ENCODE measurements at places on chromosomes 1 and 21.

- DNase-seq, result no peak
Measured at GRCh38 chr1:40592107-40592803, 60.8 kb downstream of the ZNF684 start.

DNA sequence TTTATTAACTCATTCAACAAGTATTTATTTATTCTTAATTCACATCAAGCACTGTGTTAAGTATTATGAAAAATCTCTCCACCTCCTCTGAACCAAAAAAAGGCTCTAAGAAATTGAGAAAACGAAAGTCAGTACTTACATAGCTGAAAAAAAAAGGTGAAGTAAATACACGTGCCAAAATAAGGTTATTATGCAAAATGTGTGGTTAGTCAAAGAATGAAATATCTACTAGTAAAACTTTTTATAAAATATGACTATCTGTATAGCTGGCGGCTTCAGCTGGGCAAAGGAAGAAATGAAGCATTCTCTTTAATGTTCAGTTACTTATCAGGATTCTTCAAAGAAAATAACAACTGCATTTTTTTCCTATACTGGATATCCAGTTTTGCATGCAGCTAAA is 35.5 kb upstream of the ASPM start:
- DNase-seq, result no peak

GRCh38 chr1:167419245-167419644 is 99.1 kb downstream of the CD247 start:
- no peak for DNase-seq

DNA sequence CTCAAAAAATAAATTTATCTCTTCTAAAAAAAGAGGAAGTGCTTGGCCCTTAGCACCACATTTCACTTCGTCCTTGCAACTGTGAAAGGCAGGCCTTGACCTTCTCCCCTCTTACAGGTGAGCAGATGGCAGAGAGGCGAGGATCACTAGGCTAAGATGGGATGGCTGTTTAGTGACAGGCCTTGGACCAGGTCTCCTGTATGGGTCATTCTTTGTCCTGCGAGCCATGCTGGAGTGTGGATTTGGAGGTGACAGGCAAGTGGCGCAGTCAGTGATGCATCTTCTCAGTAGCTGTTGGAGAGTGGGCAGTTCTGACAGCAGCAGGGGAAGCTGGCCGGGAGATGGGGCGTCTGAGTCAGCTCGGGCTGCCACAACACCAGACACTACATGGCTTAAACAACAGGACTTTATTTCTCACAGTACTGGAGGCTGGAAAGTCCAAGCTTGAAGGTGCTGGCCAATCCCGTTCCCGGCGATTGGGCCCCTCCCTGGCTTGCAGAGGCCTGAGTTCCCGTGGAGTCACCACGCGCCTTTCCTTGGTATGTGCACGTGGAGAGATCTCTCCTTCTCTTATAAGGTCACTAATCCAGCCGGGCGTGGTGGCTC is 16.5 kb downstream of the SLC27A3 start:
- DNase-seq, result no peak

DNA sequence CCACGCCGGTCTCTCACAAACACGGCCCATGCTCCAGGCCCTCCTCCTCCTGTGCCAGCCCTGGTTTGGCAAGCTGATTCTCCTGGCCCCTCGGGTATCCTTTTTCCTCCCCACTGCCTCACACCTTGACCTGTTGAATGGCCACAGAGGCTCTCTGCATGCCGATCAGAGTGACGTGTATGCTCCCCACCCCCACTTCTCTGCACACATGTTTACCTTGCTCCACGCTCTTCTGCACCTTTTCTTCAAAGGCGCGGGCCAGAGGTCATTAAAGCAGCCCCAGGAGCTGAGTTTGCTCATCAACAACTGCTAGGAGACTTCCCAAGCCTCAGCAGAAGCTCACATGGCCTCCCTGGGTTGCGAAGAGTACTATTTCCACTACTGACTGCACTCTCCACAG is 139.3 kb upstream of the EDN2 start:
- DNase-seq, result no peak

DNA sequence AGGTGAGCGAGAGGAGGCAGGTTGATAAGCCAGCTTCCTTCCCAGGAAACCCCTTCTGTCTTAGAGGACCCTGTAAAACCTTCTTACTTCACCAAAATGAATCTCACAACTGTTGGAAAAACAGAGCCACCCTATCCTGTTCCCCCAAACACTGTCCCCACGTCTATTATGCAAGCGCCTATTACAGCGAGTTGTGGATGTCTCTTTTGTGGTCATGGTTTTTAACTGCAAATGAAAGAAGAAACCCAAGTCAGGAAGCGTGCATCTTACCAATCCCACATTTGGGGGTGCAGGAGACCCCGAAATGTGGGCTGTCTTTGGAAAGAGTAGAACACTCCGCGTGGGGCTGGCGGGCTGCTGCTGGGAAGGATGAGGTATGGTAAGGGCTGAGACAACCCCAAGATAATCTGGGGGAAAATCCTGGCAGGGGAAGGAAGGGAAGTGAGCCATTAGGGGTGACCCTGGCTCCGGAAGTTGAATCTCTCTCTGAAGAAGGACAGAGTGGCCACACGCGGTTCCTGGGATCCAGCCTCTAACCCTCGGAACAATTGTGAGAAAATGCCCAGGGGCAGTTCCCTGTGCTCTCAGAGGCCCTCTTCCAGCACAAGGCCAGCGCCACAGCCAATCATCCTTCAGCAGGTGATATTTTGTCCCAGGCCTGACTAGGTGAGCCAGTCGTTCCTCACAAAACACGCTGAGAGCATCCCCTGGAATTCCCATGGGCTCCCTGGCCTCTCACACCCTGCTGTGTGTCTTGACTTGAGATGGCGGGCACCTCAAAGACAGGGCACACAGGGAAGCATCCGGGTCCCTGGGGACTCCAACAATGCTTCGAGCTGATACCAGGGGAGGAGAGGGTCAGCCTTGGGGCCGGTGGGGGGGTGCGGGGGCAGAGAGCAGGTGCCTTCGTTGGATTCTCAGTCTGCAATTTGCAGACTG is 168.5 kb upstream of the IRF2BP2 start:
- DNase-seq, result no peak

DNA sequence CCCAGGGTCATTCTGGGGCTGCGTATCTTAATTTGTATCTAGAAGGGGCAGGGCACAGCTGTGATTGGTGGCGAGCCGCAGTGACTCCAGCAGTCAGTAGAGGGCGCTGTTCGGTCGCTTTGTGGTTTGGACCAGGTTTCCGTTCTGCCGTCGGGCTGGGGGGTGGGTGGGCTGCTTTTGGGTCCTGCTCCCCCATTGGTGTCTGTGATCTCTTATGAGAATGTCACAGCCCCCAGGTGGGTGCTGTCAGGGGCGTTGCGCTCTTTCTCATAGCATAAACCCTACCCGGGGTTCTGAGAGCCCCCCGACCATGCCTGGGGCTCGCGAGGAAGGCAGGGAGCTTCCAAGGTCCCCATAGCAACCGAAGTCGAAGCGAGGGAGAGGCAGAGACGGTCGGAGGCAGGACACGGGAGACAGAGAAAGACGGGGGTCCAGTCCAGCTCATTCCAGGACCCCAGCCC is 5.4 kb downstream of the TFF3 start:
- peak; percentile 47 for DNase-seq

- no peak for DNase-seq
Measured at GRCh38 chr1:12005488-12006166, 13.7 kb upstream of the MIIP start.

DNA sequence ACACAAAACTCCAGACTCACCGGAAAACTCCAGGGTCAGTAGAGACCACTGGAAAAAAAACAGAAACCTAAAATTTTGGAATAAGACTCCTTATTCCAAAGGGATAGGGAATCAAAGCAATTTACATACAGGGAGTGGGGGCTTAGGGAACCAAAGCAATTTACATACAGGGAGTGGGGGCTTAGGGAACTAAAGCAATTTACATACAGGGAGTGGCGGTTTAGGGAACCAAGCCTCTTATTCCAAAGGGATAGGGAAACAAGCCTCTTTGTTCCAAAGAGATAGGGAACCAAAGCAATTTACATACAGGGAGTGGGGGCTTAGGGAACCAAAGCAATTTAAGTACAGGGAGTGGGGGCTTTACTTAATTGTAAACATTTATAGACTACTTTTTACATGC is 28.4 kb upstream of the TTLL7 start:
- no peak for DNase-seq

- no peak for DNase-seq
Measured at GRCh38 chr1:163278602-163279001, 43.2 kb upstream of the NUF2 start.

GRCh38 chr1:94025383-94026340 is 95.3 kb downstream of the ABCA4 start:
- DNase-seq, result no peak

DNA sequence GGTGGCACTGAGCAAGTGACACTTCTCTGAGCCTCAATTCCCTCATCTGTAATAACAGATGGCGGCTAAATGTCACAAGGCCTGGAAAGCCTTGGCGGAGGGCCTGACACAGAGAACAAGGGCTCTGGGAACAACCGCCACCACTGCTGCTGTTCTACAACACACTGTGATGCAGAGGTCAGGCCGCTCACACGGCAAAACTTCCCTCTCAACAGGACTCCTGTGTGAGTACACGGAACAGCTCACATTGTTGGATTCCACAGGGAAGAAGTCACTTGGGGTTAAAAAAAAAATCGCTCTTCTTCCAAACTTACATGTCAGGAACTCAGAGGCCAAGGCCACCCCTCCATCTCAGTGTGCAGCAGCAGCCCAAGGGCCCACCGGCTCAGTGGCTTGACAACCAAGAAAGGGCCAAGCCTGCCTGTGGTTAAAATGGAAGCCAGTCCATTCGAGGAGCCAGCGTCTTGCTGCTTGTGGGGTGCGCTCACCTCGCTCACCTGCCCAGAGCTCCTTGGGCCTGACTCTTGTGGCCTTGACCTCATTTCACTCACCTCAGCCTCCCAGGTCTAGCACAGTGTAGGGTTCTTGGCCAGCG is 101.1 kb downstream of the RAVER2 start:
- DNase-seq, result no peak

- no peak for DNase-seq
Measured at GRCh38 chr1:69088571-69088970, 479.2 kb upstream of the LRRC7 start.

GRCh38 chr1:161887730-161888287 is 121.7 kb downstream of the ATF6 start:
- no peak for DNase-seq

DNA sequence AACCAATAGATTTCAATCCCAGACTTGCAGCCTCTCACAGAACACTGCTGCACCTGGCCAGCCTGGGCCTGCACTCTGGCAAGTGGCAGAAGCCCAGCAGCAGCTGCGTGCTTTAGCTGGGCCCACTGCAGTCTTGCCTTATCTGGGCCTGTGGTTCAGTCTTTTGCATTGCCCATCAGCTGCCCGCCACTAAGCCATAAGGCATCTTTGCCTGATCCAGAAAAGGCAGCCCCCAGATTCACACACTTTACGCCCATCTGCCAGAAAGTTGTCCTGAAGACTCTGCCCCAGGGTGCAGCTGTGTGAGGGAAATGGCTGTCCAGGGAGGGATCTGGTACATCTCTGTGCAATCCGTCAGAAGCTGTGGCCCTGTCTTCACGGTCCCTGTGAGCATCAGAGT is 217.0 kb downstream of the DNAH14 start:
- no peak for DNase-seq

DNA sequence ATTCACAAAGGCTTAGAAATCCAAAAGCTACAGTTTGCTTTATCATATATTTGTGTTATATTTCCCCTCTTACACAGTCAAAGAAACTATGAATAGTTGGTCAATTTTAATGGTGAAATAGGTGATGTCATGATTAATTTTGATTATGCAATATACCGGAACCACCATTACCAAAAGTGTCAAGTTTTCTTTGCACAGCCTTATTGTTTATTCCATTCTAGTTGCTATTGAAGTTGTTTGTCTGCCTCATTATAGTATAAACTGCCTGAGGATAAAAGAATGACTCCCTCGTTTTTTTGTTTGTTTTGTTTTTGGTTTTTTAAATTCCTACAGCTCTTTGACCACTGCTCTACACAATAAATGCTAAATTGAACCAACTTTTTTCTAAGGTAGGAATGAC is 690.6 kb upstream of the ZP4 start:
- no peak for DNase-seq

- DNase-seq, result no peak
Measured at GRCh38 chr1:209480345-209480744, 103.2 kb upstream of the CAMK1G start.

- no peak for DNase-seq
Measured at GRCh38 chr1:29410476-29410875, 174.2 kb downstream of the PTPRU start.

GRCh38 chr1:38004284-38005108 is 818 bp downstream of the FHL3 start:
- DNase-seq, result no peak

- no peak for DNase-seq
Measured at GRCh38 chr21:31203431-31204054, 140.5 kb downstream of the TIAM1 start.

DNA sequence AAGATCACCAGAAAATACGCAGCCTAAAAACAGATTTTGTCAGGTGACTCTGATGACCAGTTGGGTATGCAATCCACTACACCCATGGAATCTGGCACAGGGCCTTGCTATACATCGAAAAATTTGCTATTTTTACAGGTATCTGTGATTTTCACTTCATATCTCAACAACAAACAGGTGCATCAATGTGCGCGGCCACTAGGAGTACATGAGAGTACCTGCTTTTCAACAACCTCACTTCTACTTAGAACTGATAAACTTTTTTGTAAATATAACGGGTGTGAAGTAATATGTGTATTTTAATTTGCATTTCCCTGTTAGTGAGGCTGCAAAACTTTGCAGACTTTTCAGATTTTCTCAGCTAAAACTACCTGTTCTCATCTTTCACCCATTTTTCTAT is 80.8 kb downstream of the SLC45A1 start:
- no peak for DNase-seq

DNA sequence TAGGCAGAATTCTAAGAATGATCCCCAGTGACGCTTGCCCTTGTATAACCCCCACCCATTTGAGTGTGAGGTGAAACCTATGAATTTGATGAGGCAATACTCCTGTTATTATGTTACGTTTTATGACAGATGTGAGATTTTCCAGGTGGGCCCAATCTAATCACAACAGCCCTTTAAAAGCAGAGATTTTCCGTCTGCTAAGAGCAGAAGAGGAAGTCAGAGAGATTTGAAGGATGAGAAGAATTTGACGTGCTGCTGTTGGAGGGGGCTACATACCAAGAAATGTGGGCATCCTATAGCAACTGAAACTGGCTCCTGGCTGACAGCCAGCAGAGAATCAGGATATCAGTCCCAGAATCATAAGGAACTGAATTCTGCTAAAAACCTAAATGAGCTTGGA is 2.4 kb upstream of the SLC19A2 start:
- no peak for DNase-seq

Data from activated T-helper 1 cell treated with Interleukin-2 at 50 U/mL for 16 hours (primary cell).